Ecto neural progenitor cell (in vitro differentiated cells): ENCODE measurements at places on chromosomes 3 and 15.

DNA sequence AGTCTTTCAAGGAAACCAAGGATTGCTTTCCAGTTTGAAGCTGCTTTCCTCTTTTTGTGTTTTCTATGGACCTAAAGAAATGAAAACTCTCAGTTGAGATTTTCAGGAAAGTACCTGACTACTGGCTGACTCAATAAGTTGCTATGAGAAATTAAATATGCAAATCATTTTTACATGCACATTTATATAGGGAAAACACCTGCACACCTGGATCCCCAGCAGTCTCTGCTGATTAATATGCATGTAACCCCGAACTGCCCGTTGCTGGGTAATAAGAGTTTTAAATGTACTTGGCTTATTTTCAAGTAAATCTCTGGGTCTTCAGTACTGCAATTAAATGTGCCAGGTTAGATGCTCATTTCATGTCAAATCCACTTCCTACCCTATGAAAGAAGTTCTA, 77.2 kb downstream of the KBTBD8 start:
- DNase-seq: no peak

GRCh38 chr3:26236531-26236930, 386.0 kb upstream of the LRRC3B start:
- no peak for DNase-seq

- no peak for DNase-seq
Observed at GRCh38 chr3:126501736-126502135, 15.8 kb downstream of the UROC1 start.

DNA sequence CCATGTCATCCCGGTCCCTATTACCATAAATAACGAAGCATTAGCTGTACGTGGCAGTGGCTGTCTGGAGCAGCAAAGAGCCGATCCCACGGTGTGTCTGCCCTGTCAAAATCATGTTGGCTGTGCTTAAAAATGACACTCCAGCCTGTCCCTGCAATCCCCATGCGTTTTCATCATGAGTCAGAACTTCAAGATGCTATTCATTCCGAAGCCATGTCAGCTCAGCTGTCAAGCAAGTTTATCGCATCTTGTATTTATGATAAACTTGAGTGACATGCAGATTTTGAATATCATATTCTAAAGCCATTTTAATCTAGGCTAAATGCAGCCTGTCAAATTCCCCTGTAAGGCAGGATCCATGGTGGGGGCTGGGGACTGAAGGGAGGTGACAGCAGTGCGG, 152.4 kb downstream of the TJP1 start:
- DNase-seq: no peak

- no peak for DNase-seq
Observed at GRCh38 chr3:170277833-170278580, 55.8 kb downstream of the PRKCI start.

- no peak for DNase-seq
Observed at GRCh38 chr3:121488628-121489027, 57.2 kb downstream of the POLQ start.

GRCh38 chr3:37779289-37780152, 82.2 kb upstream of the CTDSPL start:
- DNase-seq: no peak

DNA sequence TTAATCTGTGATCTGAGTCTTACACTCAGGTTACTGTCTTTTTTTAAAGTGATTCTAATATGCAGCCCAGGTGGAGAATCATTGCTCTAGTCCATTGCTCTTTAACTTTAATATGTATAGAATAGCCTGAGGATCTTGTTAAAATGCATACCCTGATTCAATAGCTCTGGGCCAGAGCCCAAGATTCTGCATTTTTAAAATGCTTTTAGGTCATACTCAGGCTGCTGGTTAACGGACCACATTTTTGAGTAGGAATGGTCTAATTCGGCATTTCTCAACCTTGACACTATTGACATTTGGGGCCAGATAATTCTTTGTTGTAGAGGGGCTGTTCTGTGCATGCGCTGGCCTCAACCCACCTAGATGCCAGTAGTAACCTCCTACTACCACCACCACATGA, 20.9 kb upstream of the FSTL1 start:
- no peak for DNase-seq

DNA sequence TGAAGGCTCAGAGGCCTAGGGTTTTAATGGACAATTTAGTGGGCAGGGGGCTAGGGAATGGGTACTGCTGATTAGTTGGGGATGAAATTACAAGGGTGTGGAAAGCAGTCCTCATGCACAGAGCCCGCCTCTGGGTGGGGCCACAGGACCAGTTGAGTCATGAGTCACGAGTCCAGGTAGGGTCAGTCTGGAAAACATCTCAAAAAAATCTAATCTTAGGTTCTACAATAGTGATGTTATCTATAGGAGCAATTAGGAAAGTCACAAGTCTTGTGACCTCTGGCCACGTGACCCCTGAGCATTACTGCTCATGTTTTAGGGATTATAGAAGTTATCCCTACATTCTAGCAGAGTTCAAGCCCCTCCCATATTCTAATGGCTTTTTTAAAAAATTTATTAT, 18.6 kb upstream of the IREB2 start:
- no peak for DNase-seq
